Activated naive CD8-positive, alpha-beta T cell treated with anti-CD3 and anti-CD28 coated beads for 36 hours (primary cell): ENCODE measurements at places on chromosomes 2 and 18.
A peak's percentile ranks its signal among the peaks of the same experiment; 100 is the strongest.

GRCh38 chr18:33611525-33612135 lies 33.6 kb downstream of the ASXL3 start:
- no peak for DNase-seq

- DNase-seq = no peak
Observed at GRCh38 chr2:238699307-238700116, 148.4 kb upstream of the TWIST2 start.

DNA sequence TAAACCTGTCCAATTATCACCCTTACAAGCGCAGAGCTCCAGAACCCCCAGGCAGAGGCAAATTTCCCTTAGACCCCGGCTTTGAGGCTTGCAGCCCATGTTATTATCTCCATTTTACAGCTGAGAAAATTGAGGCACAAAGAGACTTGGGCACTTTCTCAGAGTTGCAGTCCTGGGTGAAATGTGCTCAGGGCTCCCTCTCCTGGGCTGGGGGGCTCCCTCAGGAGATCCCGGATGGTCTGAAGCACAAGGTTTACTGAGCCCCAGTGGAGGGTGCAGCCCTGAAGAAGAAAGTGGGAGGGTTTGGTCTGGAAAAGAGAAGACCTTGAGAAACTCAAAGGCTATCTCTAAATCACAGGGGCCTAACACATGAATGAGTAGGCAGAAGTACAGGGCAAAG lies 156.6 kb downstream of the CYRIA start:
- no peak for DNase-seq

DNA sequence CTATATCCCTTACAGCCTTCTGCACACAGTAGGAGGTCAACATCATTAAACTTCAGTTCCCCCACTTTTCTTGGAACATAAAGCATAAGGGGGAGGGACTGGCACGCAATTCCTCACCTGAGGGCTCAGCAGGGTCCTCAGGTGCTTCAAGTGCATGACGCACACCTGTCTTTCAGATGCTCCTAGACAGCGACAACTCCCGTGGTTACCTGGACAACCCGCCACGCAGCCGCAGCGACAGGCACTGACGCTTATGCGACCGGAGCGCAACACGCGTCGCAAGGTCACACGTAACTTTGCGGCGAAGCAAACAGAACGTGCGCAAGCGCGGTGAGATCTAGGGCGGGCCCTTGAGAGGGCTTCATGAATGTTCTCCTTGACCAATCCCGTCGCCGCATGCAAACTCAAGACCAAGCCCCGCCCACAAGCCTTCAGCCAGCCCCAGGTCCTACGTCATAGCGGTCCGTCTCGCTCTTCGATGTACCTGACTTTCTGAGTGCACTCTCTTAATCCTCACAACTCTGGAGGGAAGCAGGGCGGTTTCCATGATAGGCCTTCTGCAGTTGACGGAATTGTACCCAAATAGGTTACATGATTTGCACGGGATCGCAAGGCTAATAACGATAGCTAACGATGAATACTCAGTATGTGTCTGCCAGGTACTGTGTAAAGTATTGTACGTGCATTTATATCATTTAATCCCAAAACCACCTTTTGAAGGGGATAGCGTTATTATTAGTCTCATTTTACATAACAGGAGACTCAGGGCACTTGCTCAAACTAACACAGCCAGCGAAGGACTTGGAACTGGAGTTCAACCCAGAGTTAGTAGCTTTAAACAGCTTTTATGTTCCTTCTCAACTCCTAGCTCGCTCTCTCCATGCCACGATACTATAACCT lies at the start of gene IFT172:
TSS of gene IFT172 (minus strand) at position 246 of the 900 bp plus-strand sequence. CDS start at position 156, 90 bp downstream.
- peak; percentile 98 for DNase-seq

DNA sequence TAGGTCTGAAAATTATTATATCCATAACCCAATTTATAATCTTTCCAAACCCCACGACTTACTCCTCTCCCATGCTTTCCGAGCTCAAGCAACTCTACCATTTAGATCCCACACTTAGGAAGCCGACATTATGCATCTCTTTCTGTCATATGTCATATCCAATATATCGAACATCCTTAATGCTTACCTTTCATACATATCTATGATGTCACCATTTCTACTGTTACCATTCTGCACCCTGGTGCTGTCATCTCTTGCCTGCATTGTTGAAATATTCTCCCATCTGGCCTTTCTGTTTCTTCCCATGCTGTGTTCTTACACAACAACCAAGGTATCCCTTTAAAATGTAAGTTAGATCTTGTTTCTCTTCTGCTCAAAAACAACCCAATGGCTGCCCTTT lies 127.1 kb upstream of the MC4R start:
- DNase-seq = no peak

GRCh38 chr2:127177617-127178263 lies 42.4 kb downstream of the CYP27C1 start:
- DNase-seq = no peak

DNA sequence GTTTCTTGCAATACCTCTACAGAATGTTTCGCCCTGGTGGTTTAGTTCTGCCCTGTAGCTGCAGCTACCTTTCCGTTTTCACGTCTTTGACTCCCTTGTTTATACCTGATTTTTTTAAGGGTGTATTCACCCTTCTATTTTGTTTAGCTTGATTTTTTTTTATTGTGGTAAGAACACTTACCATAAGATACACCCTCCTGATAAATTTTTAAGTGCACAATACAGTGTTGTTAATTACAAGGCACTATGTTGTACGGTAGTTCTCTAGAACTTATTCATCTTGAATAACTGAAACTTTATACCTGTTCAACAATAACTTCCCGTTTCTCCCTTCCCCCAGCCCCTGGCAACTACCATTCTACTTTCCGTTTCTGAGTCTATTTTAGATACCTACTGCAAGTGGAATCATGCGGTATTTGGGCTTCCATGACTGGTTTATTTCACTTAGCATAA lies 48.9 kb upstream of the NABP1 start:
- DNase-seq = no peak

GRCh38 chr2:119545754-119546446 lies 1.7 kb downstream of the CFAP221 start:
- DNase-seq = no peak

DNA sequence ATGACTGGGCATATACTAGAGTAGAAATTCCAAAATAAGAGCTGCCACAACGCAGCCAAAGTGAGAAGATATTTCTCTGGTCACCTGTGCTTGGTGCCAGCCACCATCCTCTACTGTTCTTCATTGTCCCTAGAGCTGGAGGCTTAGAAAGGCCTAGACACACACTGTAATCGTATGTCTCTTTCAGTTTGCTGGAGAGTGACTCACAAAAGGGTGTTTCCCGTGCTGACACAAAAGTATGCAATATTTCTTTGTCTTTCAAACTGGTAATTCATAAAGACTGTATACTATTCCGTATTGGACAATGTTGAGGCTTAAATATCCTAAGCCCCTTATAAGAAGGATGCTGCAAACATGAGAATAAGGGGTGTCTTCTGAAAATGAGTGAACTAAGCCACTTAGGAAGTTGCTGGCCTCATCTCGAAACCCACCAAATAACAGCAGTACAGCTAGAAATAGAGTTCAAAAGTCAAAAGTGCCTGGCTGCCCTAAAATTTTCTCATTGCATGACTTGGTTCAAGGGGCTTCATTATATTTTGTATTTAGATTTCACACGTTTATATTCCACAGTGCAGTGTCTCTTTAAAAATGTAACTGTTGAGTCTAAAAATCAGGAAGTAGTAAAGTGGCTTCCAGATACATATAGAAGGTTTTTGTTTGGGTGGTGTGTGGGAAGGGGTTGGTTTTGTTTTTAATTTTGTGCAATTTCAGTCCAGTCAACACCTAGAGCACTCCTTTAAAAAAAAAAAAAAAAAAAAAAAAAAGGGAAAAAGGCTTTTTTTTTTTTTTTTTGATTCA lies 601.1 kb downstream of the ARHGAP15 start:
- peak; percentile 2 for DNase-seq

DNA sequence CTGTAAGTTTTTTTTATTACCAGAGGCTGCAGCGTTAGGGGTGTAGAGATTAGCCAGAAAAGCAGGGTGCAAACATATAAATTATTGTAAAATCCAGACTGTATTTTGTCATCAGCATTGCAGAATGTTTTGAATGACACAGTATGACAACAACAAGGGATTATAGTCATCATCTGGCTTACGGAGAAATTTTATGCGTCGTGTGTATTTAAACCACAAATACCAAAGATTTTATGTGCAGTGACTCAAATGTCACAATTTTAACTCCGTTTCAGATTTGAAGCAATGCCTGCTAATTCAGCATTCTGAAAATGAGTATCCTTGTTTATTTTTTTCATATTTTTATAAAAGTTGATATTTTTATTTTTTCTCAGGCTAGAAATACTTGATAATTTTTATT lies 19.4 kb upstream of the TMX3 start:
- no peak for DNase-seq

DNA sequence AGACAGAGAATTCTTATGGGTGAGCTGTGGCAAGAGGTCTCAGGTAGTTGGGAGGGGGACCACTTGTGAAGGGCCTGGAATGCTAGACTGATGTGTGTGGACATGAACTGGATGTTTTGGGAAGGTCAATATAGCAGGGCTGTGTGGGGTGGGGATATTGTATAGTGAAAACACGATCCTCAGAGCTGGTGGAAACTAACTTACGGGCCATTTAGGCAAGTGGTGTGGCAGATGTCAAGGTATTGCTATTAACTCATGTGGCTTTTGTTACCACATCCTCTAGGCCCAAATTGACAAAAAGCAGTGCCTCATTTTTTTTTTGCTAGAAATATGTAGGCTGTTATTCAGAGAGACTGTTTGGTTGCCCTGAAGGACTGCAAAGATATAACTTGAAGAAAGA lies 8.0 kb upstream of the GALNT1 start:
- DNase-seq = no peak

- DNase-seq = no peak
Observed at GRCh38 chr2:43787895-43788294, 14.1 kb downstream of the DYNC2LI1 start.

GRCh38 chr18:37578886-37579513 lies 13.4 kb upstream of the CELF4 start:
- no peak for DNase-seq

- no peak for DNase-seq
Observed at GRCh38 chr2:132477962-132478361, 61.4 kb downstream of the GPR39 start.

DNA sequence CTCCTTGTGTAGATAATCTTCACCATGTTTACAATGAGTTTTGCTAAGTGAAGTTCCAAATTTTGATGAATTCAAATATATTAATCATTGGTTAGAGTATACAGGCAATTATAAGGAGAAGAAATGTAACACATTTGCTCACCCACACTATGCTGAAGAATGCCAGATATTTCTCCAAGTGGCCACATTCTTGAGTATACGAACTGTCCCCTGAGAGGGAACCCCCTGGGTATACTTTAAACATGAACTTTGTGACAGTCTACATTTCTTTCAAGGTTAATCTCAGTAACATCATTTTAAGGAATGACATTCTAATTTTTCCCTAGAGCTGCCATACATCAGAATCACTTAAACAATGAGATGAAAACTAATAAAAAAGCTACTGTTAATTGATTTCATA lies 39.8 kb upstream of the CDKL4 start:
- DNase-seq = no peak

DNA sequence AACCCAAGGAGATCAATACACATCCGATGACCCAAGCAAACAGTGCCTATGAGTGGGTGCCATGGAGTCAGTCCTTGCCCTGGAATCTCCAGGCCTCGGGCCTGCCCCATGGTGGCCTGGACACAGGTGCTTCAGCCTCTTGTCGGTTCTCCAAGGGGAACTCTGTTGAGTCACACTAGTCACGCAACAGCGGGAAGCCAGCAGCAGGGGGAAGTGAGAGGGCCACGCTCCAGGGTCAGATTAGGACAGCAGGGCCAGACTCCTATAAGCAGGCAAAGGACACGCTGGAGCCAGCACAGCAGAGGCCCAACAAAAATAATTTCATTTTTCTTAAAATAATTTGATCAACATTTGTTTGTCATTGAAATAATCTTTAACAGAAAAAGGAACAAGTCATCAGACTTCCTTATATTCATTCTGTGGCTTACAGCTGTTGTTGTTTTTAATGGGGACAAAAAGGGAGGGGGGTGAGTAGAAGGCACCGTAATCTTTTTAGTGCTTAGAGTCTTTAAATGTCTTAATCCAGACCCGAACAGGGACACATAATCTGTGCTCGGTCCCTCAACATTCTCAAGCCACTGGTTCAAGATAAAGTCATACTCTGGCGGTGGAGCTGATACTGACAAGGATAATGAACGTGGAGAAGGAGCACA lies 16.4 kb upstream of the ARMC9 start:
- no peak for DNase-seq

DNA sequence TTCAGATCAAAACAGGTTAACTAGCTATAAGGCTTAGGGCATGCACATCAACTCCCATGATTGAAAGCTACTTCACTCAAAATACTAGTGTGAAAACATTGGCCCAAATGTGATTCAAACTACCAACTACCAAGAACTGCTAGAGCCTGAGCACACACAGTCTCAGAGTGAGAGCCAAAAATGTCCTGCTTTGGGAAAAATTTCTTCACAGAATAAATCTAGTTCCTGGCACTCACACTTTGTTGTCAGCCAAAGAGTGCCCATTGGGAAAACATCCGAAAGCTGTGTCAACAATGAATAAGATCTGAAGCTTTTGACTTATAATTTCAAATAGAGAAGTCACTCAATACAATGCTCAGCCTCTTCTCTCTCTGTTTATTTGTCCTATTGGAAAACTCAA lies 182.7 kb downstream of the LRATD1 start:
- no peak for DNase-seq

- peak; percentile 42 for DNase-seq
Observed at GRCh38 chr2:31170071-31170698, 31.9 kb upstream of the GALNT14 start.

DNA sequence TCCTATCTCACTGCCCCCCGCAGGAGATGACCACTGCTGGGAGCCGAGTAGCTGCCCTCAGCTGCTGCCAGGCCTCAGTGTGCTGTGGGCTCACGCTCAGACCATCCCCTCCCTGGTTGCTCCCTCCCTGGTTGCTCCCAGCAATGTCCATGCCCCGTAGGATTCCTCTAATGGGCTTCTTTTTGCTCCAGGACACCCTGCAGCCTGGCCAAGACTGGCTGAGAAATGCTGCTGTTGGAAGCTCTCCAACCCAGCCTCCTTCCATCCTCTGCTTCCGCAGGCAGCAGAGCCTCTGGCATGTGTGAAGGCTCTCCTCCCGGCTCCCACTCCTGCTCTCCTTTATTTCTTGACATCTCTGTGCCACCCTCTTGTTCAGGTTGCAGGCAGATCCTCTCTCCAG lies 48.6 kb downstream of the SOX11 start:
- DNase-seq = no peak

- no peak for DNase-seq
Observed at GRCh38 chr2:50215736-50216135, 816.2 kb downstream of the NRXN1 start.

- no peak for DNase-seq
Observed at GRCh38 chr2:231640641-231641111, 48.0 kb downstream of the TEX44 start.

- no peak for DNase-seq
Observed at GRCh38 chr2:17245906-17246305, 272.3 kb downstream of the RAD51AP2 start.

DNA sequence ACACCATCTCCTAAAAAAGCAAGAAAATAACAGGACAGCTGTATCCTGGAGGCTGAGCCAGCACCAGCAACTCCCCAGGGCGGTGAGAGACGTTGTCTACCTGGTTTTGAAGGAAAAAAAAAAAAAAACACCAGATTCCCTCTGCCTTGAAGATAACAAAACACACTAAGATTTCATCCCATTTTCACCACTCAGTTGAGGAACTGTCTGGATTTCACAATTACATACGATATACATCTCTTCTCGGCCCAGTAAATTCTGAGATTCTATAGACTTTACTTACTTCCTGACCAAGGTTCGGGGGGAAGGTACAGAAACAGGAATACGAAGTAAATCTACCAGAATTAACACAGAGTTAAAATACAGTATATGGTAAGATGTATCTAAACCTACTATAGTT lies 8.5 kb downstream of the ZNF516 start:
- no peak for DNase-seq

- DNase-seq = no peak
Observed at GRCh38 chr2:234625626-234626250, 128.9 kb upstream of the ARL4C start.
